ENCODE measurements at places on chromosomes 7 and 10.

- no peak for DNase-seq
Observed at GRCh38 chr7:73436031-73436929, 2.7 kb downstream of the FZD9 start.

- no peak for DNase-seq
Observed at GRCh38 chr7:21568762-21569161, 25.9 kb downstream of the DNAH11 start.

DNA sequence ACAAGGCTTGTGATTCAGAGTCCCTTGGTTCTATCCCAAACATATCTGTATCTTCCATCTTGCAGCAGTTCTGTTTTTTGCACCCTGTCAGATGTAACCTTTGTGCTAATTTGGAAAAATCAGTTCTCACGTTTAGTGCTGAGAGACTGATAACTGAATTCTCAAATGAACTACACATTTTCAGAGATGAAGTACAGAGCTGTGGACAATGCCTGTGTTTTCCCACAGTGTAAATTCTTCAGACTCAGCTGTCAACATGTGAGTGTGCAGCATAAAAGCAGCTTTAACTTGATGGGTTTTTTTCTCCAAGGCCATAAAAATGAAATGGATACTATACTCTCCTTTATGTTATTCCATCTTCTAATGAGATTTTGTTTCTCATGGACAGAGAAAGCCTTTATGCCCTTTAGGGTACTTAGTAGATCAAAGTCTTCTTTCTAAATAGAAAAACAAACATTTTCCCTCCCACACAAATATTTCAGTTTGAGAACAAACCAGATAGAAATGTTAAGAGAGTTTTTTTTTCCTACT lies 150.9 kb downstream of the SEMA3A start:
- no peak for DNase-seq

GRCh38 chr7:151342102-151342646 lies 562 bp downstream of the NUB1 start:
- DNase-seq = no peak

DNA sequence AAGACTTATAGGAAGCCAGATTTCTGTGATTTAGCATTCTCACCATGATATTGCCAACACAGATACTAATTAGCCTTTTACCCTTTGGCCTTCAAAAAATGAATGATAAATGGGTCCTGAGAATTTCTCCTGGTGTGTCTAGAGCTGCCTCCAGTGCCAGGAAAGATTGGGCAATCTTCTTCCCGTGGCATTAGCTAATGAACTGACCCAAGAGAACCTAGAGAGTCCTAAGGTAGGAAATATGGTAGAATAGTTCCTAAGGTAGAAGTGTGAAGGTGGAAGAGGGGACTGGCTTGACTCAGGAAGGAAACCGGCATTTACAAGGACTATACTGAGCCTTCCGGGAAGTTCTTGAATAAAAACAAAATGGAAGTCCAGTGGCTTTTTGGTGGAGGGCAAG lies 133.1 kb downstream of the GFRA1 start:
- no peak for DNase-seq

GRCh38 chr10:132833421-132834111 lies 47.6 kb upstream of the NKX6-2 start:
- DNase-seq = no peak

- no peak for DNase-seq
Observed at GRCh38 chr10:128747582-128748346, 621.5 kb upstream of the MKI67 start.

GRCh38 chr7:44325201-44325671 lies at the start of gene CAMK2B:
TSS of gene CAMK2B (minus strand) at chr7:44325594. CDS start at chr7:44325421, 173 bp downstream.
- DNase-seq = no peak

- no peak for DNase-seq
Observed at GRCh38 chr7:158013085-158013668, 574.4 kb downstream of the PTPRN2 start.

DNA sequence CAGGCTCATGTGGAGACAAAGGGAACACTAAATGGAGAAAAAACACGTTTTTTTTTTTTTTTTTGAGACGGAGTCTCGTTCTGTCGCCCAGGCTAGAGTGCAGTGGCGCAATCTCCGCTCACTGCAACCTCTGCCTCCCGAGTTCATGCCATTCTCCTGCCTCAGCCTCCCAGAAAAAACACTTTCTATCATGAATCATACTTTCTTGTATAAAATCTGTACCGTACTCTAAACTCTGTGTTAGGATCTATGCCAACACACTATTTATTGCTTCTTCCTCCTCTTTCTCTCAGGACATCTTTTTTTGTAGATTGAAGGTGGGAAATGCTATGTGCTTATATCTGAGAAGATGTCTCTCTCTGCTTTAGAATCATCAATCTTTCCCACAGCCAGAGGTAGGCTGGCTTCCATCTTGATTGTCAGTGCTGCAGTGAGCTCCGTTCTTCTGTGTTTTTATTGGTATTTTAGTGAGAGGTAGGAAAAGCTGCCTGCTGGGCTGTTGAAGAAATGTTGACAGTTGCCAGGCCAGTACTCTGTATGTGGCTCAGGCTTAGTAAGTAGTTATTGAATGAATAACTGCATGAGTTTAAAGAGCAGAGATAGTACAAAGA lies 101.1 kb downstream of the GPR85 start:
- DNase-seq = peak; percentile 72

DNA sequence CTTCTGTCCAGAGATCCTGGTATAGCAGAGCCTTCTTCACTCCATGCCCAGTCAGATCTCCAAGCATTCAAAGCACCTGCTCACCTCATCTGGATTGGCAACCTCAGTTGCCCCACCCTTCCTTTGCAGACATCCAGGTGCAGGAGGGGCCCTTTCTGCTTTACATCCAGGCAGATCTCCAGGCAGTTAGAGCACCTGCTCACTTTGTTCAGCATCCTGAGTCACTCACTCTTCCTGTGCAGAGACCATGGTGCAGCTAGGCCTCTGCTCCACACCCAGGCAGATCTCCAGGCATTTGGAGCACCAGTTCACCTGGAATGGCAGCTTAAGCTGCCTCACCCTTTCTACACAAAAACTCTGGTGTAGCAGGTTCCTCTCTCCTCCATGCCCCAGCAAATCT lies 153.1 kb downstream of the CDK14 start:
- DNase-seq = no peak

DNA sequence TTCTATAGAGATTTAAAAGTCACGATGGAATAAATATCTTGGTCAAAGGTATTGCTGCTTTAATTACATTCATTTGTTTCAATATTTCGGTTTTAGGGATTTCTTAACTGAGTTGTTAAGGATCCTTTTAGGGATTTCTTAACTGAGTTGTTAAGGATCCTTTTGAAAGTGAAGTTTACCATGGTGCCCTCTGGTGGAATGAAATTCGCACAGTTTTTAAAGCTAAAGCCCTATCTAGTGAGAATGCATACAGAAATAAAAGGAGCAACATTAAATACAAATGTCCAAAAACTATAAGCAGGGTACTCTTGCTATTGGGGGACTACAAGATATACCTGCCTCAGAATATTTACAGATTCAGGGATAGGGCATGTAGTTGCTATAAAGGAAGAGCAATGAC lies 193.7 kb downstream of the RNLS start:
- DNase-seq = peak; percentile 50

DNA sequence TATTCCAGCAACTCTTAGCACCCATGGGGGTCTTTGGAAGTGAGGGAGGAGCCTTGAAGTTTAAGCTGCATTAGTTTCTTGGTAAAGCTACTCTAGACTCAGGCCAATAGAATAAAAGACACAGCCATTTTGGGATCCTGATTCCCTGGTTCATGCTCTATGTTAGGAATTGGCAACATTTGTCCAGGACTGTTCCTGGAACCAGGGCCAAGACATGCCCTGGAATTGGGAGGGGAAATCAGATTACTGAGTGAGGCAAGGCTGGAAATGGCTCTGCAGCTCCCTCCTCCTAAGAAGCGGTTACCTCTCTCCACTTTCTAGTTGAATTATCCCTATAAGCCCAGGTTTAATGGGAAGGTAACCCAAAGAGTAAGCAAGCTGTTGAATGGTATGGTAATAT lies 14.2 kb upstream of the BMPR1A start:
- no peak for DNase-seq

DNA sequence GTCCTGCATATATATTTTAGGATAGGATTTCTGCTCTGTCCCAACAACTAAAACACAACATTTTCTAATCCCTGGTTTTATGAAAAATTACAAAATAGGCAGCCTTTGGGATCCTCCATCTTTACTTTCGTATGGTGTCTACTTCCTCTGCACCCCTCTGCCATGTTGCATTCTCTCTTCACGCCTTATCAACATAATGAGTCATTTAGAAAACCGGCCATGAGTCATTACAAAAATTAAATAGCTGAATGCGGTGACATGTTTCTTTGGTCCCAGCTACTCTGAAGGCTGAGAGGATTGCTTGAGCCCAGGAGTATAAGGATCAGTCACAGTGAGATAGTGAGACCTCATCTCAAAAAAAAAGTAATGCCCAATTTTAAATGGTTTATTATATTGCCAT lies 148.1 kb upstream of the CELF2 start:
- DNase-seq = peak; percentile 5

DNA sequence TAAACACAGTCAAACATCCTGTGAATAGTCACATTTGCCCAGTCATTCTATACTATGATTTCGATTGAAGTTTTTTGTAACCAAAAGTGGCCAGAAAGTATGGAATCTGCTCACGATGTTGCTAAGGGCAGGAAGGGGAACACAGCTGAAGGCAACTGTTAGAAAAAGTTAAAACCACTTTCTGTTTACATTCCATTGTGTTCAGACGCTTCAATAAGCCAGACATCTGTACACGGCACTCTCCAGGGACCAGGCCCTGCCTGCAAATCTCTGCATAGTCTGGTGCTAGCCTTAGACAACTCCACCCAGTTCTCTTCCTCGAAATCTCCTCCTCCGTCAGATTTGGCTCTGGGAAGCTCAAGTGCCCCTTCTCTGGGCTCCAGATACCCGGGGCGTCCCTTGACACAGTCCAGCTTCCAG lies 17.1 kb upstream of the TMEM120A start:
- DNase-seq = peak; percentile 52

DNA sequence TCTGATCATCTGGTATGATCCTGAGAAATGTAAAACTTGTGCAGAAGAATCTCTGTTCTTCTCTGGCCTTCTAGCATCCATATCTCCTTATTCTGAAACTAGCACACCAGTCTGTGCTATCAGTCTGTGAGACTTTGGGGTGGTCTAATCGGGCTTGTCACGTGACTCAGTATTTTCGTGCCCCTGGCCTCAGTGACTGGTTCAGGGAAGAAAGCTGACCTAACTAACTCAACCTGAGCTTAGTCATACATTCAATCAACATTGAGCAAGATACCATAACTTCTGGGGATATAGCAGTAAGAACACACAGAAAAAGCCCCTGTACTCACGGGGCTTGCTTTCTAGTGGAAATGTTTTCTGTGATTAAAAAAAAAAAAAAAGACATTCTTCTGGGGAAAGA lies 109.3 kb downstream of the DKK1 start:
- no peak for DNase-seq

All from HFFc6 (cell line).